Neural progenitor cell (in vitro differentiated cells): ENCODE measurements at places on chromosomes 7 and 10.

GRCh38 chr7:155191901-155192478 is 105.7 kb upstream of the INSIG1 start:
- DNase-seq = no peak

GRCh38 chr7:16849296-16850148 is 32.3 kb downstream of the AGR3 start:
- no peak for DNase-seq

- DNase-seq = no peak
Measured at GRCh38 chr10:11272915-11273389, 255.3 kb downstream of the CELF2 start.

DNA sequence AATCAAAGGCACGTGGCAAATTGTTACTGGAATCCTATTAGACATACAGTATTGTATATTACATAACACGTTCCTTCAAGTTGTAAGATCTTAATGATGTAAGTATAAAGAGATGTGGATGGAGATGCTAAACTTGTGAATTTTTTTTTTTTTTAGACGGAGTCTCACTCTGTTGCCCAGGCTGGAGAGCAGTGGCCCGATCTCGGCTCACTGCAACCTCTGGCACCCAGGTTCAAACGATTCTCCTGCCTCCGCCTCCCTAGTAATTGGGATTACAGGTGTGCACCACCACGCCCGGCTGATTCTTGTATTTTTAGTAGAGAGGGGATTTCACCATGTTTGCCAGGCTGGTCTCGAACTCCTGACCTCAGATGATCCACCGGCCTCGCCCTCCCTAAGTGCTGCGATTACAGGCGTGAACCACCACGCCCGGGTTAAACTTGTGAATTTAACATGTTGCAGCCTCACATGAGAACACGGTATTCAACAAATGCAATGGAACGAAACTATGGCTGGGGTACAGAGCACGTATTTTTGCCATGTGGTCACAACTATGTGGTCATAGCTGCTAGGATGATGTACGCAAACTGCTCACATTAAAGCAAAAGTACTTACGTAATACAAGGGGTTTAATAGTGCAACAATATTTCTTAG is 818 bp upstream of the SUPV3L1 start:
- DNase-seq = peak; percentile 11
